ENCODE measurements at places on chromosomes 6 and 20. TPM values are rescaled to one million over a fixed set of nuclear protein-coding genes. Genes with fewer than 3 reads are reported as not detected.

Gene SRF
- 22.5 TPM for polyA plus RNA-seq

Gene C6orf52
- polyA plus RNA-seq = 1.8 TPM

Gene IL17F
- polyA plus RNA-seq = not detected

Gene GCNT2
- polyA plus RNA-seq = 7.3 TPM

Gene CCDC170
- polyA plus RNA-seq = 0.05 TPM

- no peaks in the 10 kb centered on the region for H3K36me3 ChIP-seq
- no peaks in the 10 kb centered on the region for H3K27me3 ChIP-seq
Observed at GRCh38 chr20:49704932-49705336, 8.7 kb downstream of the B4GALT5 start.

GRCh38 chr20:48861444-48861843, 33.6 kb upstream of the PREX1 start:
- no peak overlapping the region for H3K27ac ChIP-seq
- no peaks in the 10 kb centered on the region for H3K4me1 ChIP-seq
- no peak for DNase-seq
- H3K27me3 ChIP-seq = peaks cover 3% of the 10 kb centered on the region
- H3K36me3 ChIP-seq = no peaks in the 10 kb centered on the region
- H3K4me3 ChIP-seq = no peak overlapping the region

DNA sequence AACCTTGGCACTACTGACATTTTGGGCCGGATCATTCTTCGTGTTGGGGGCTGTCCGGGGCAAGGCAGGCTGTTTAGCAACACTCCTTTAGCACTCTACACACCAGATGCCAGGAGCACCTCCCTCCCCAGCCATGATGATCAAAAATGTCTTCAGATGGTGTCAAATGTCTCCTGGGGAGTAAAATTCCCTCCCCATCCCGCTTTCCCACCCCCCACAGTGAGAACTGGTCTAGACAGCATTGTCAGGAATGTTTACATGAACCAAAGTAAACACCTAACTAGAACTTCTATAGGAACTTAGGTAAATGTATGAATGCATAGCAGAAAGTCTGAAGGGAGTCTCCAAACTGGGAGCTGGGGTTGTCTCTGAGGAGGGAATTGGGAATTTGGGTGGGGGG, 70.0 kb upstream of the TOP1 start:
- no peaks in the 10 kb centered on the region for H3K36me3 ChIP-seq
- H3K27ac ChIP-seq = no peak overlapping the region
- DNase-seq = peak; percentile 14

- H3K27ac ChIP-seq = no peak overlapping the region
- no peaks in the 10 kb centered on the region for H3K27me3 ChIP-seq
- H3K4me1 ChIP-seq = no peaks in the 10 kb centered on the region
Observed at GRCh38 chr6:37232430-37233017, 25.0 kb upstream of the TBC1D22B start.

DNA sequence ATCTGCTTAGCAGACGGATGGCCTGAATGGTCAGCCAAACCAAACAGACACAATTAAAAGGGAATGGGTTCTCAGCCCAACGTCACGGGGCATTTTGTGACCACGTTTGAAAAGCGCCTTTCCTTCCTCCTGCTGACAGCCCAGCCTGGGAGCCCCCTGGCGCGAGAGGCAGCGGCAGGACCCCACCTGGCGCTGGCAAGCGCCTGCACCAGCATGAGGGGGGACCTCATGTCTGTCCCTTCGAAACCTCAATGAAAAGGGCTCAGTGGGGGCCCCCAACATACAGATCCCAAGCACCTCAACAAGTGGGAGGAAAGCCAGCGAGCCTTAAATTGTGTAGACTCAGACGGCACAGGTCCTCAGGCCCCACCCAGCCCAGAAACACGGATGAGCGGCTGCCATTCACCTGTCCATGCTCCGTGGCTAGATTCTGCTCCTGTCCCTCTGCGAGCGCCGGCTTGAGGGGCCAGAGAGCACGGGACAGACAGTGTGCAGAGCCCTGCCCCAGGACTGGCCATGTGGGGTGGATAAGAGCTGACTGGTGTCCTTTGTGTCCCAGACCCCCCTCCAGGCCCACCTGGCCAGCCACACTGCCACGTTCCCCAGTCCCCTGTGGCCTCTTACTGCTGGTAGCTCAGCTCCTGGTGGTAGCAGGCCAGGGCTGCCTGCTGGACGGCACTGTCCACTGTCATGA, 87.6 kb downstream of the NINL start:
- no peaks in the 10 kb centered on the region for H3K27me3 ChIP-seq
- no peaks in the 10 kb centered on the region for H3K4me1 ChIP-seq
- H3K4me3 ChIP-seq = no peak overlapping the region

DNA sequence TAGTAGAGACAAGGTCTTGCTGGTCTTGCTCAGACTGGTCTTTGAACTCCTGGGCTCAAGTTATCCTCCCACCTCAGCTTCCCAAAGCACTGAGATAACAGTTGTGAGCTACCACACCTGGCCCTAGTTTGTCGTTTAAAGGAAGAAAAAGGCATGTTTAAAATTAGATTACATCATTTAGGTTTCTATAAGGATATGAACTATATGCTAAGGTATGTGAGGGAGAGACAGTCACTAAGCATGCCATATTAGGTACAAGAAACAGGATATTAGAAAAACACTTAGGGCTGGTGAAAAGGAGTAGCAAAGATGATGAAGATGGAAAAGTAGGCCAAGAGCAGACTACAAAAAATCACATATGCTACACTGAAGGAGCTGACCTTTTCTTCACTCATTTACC, 106.4 kb downstream of the ASCC3 start:
- no peak overlapping the region for H3K4me3 ChIP-seq
- no peaks in the 10 kb centered on the region for H3K36me3 ChIP-seq
- no peaks in the 10 kb centered on the region for H3K27me3 ChIP-seq
- no peak overlapping the region for H3K27ac ChIP-seq
- DNase-seq = no peak

- H3K4me3 ChIP-seq = no peak overlapping the region
- H3K27ac ChIP-seq = no peak overlapping the region
- DNase-seq = no peak
- no peaks in the 10 kb centered on the region for H3K36me3 ChIP-seq
Observed at GRCh38 chr6:149977221-149977620, 13.5 kb downstream of the ULBP1 start.

DNA sequence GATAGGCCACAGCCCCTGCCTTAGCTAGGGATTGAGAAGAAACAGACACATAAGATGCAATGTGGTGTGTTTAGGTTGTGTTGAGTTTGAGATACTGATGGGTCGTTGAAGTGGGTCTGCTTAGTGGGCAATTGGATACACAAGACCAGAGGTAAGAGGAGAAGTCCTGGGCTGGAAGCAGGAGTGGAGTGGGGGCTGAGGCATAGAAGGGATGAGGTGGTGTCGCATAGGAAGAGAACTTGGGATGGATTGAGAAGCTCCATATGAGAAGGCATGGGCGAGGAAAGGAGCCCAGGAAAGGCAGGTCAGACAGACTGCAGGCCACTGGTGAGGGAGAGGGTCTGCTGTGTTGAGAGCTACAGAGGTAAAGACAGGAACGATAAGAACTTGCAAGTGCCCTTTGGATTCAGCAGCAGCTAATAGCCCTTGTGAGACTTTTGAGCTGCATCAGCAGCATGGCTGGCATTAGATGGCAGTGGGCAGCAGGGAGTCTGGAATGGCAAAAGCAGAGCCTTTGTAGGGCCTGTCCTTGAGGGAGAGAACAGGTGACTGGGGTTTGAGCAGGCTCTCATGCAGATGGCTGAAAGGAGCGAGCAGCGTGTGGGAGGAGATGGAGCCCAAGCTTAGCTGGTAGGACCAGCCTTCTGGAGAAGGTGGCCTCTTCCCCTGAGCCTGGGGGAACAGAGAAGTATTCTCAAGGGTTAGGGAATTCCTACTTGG, 33.2 kb downstream of the PLCG1 start:
- no peaks in the 10 kb centered on the region for H3K27me3 ChIP-seq
- H3K27ac ChIP-seq = peak overlapping the region; percentile 83
- H3K4me3 ChIP-seq = no peak overlapping the region
- H3K36me3 ChIP-seq = peaks cover 64% of the 10 kb centered on the region

All from stomach (tissue), 19 donors.